Left renal cortex interstitium (tissue), 4 donors: ENCODE measurements at places on chromosomes 5 and 9. TPM values are rescaled to one million over a fixed set of nuclear protein-coding genes. Genes with fewer than 3 reads are reported as not detected.

The LEAP2 gene
- polyA plus RNA-seq, result 7.8 TPM

The CBY3 gene
- polyA plus RNA-seq, result not detected

The ADGRV1 gene
- polyA plus RNA-seq, result 11.7 TPM

The KIF24 gene
- 5.1 TPM for polyA plus RNA-seq

The BAAT gene
- polyA plus RNA-seq, result 0.22 TPM

The PCDHA4 gene
- 0.57 TPM for polyA plus RNA-seq

The FOXD4L4 gene
- not detected for polyA plus RNA-seq

DNA sequence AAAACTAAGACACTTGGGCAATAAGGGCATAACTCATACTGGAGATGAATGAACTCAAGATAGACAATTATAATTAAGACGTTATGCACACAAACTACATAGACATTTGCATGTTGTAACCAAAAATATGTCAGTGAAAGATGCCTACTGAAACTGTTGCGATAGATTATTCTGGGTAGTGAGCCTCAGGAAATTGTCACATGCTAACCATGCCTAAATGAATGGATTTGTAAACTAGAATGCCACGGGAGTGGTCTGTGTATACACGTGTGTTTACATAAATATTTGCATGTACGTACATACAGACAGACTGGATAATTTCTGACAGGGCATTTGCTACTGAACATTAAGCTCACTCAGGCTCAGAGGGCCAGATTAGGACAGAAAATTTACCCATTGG is 1.2 kb downstream of the NIPSNAP3B start:
- DNase-seq, result no peak

GRCh38 chr9:75910731-75911130 is 20.3 kb downstream of the PCSK5 start:
- DNase-seq, result no peak

- no peak for DNase-seq
These were observed 20.0 kb upstream of the CRB2 start for GRCh38 chr9:123335986-123336329.

DNA sequence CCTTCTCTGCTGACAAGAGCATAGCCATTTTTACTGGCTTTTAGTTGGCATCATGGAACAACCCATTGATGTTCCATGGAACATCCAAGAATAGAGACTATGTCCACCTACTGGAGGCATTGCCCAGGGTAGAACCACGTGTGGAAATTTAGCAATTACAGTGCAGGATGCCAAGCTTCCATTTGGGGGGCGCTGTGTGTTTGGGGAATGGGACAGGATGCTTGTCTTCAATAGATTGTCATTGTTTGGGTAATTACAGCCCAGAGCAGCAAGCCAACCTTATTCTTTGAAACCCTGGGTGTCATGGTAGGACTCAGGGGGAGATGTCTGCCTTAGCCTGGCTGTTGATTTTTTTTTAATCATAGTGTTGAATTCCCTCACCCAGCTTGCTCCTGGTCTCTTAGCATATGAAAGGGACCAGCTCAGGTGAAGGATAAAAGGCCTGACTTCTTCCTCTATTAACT is 171.1 kb downstream of the DOCK2 start:
- DNase-seq, result no peak

DNA sequence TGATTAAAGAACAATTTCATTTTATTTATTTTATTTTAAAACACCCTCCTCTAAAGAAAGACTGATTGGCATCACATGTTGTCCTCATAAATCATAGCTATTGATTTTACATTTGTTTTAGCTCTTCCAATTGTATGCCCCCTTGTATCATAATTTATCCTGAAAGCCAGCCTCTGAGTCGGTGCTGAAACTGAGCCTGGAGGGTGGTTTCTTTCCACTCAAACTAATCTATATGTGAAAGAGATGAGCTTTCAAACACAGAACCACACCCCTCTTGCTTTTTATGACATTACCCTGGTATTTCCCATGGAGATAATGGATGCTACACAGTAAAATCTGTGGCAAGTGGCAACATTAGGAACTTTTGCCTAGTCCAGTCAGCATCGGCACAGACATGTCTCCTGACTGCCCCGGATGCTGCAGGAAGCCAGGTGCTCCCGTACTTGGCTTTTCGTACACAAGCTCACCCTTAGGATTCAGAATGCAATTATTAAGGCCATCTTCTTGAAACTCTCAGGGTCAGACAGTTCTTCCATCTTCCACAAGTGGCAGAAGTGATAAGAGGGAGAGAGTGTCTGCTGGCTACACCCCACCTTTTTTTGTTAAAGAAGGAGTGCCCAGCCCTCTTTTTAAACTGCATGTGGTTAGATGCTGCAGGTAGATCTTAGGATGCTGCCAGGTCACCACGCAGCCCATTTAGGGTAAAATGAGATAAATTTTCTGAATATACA is 91.1 kb downstream of the SNCAIP start:
- no peak for DNase-seq

GRCh38 chr5:139684881-139685749 is 37.0 kb downstream of the CXXC5 start:
- DNase-seq, result no peak

- DNase-seq, result no peak
These were observed 333.8 kb upstream of the CTNND2 start for GRCh38 chr5:12237837-12238575.

- no peak for DNase-seq
These were observed 70.4 kb upstream of the PSD2 start for GRCh38 chr5:139725073-139725830.

DNA sequence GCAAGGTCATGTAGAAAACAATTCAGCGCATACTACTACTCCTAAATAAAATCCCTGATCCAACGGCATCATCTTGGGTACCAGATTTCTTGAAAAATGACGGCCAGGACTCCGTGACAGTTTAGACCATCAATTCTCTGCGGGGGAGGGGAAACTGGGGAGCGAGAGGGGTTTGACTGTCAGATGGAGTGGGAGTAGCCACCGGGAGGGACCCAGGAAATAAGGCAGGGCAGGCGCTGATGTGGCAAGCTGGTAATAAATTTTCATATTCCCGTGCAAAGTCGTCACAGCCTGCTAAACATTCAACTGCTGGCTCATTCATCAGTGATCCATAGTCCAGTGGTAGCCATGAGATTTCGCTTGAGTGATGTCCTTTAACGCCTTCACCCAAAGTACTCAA is 457 bp upstream of the CDH18 start:
- DNase-seq, result no peak

DNA sequence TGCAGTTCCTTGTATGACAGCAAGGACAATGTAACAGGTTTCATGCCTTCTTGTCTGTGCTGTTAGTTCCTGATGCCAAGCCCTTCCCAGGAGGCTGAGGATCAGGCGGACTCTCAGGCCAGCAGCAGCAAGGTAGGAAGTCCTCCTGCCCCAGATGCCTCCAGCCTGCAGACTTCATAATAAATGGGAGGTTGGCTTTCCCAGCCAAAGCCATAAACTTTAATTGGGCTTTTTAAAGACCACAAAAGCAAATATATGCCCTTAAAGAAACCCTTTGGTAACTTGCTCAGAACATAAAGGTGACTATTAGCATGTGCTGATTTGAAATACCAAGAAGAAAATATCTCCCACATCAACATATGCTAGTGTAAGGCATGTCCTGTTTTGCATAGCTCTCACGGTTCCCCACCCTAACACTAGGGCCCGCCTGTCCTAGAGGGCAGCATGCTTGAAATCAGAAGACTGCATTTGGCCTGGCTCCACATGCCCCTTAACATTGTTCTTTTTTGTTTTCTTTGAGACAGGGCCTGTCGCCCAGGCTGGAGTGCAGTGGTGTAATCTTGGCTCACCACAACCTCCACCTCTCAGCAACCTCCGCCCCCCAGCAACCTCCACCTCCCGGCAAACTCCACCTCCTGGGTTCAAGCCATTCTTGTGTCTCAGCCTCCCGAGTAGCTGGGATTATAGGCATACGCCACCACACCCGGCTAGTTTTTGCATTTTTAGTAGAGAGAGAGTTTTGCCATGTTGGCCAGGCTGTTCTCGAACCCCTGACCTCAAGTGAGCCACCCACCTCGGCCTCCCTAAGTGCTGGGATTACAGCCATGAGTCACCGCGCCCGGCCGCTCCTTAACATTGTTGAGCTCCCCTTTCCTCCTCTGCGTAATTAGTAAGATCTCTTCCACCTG is 44.6 kb upstream of the FCN1 start:
- no peak for DNase-seq

DNA sequence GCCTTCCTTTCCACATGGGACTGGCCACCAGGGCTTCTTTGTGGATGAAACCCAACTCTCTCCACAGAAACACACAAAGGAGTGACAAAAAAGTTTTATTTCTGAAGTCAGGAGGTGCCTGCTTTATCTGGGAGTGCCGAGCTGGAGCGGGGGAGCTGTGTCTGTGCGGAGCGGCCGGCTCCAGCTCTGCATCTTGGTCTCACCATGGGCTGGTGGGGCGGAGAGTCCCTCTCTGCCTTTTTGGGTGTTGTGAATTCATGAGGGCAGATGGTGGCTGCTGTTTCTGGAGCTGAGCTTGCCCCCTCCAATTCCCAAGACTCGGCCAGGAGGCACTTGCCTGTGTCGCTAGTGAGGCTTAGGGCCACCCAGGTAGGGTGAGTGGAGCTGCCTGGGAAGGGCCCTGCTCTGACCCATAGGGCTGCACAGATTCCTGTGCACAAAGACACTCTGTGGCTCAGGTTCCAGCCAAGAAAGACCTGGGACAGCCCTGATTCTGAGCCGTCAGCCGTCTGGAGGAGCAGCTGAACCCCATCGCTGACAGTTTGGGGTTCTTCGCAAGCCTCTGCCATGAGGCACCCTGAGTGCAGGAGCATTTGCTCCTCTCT is 1.4 kb downstream of the DBH start:
- no peak for DNase-seq

DNA sequence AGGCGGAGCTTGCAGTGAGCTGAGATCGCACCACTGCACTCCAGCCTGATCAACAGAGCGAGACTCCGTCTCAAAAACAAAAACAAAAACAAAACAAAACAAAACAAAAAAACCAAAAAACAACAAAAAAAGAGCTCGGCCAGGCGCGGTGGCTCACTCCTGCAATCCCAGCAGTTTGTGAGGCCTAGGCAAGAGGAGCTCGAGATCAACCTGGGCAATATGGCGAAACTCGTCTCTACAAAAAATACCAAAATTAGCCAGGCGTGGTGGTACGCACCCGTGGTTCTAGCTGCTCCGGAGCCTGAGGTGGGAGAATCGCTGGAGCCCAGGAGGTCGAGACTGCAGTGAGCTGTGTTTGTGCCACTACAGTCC is 20.2 kb downstream of the TRIM7 start:
- no peak for DNase-seq
